ENCODE measurements at places on chromosomes 3 and 15.

- DNase-seq: no peak
Observed at GRCh38 chr3:193407112-193407511, 28.6 kb upstream of the ATP13A5 start.

DNA sequence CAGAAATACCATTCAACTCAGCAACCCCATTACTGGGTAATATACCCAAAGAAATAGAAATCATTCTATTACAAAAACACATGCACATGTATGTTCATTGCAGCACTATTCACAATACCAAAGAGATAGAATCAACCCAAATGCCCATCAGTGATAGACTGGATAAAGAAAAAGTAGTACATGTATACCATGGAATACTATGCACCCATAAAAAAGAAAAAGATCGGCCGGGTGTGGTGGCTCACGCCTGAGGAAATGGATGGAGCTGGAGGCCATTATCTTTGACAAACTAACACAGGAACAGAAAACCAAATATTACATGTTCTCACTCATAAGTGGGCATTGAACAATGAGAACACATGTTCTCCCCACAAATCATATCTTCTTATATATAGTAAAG, 75.7 kb upstream of the TNFSF10 start:
- DNase-seq: no peak

- no peak for DNase-seq
Observed at GRCh38 chr15:26083896-26084295, 220.8 kb upstream of the ATP10A start.

DNA sequence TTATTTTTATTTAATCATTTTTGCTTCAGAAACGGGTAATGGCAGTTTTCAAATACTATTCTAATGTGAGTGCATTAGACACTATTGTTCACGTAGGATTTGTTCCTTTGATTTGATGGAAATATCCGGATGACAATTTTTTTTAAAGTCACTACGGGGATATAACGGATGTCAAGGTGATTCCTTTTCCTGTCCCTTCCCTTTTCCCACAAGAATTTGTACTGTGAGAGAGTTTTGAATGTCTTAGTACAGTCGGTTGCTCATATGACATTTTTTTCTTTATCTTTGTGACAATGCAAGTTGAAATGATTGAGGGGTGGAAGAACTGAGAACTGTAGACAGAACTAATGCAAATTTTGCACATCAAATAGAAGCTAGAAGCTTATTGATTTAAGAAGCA, 209.5 kb downstream of the GRM7 start:
- DNase-seq: no peak

DNA sequence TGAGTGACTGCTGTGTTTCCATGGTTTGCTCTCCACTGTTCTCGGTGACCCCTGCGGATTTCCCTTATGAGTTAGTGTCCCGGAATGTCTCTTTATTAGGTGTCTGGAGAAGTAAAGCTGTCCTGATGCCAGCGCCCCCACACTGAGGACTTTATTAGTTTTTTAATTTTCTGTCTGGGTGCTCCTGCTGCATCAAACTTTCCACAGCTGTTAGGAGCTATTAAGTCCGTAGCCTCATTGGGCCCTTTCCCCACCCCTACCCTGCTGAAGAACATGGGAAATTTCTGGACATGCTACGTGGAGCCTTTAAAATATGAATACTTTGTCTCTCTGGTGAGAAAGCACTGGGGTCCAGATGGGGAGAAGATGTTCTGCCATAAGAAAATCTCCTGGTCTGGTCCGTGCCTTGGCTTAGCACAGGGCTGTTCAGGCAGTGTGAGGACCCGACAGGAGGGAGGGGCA, 161.7 kb upstream of the HES1 start:
- no peak for DNase-seq

DNA sequence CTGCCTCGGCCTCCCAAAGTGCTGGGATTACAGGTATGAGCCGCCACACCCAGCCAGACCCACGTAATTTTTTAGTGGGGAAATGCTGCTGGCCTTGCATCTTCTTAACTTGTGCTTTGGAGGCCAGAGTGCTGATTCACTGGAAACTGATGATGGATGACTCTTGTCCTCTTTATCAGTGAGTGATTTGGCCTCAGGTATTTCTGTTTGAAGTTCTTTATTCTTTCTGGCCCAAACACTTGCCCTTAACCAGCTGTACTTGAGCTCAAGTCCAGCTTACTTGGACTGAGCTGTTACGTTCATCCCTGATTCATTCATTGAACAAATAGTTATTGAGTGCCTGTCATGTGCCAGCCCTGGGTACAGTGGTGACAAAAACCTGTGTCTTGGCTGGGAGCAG, 4.2 kb downstream of the PTPN23 start:
- no peak for DNase-seq

DNA sequence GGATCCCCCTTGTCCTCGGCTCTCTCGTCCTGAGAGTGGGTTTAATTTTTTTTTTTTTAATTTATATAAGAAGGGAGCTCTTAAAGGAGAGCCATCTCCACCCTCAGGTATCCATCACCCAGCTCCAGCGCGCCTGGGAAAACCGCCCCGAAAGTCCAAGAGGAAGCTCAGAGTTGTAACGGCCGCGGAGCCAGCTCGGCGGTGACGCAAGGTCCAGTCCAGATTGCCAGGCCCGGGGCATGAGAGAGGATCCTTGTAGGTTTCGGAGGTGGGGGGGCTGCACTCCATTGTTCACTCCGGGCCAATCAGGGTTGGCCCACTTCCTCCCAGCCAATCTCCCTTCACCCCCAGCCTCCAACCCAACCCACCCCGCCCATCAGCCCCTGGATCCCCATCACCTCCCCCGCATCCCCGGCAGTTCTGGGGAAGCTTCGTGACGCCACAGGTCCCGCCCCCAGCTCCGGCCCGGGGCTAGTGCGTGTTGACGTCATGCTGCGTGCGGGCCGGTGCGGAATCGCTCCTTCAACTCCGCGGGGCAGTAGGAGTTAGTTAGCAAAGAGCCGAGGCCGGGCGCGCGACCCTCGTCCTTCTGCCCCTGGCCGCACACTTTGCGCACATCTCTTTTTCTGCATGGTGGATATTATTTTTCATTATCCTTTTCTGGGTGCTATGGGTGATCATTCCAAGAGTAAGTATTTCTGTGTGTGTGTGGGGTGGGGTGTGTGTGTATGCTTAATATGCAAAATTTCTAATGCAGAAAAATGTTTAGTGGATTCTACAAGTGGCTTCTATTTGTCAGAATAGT, at the start of gene ISL2:
TSS of gene ISL2 (plus strand) at position 520 of the 805 bp plus-strand sequence. CDS start at position 631, 111 bp downstream.
- DNase-seq: peak; percentile 99

DNA sequence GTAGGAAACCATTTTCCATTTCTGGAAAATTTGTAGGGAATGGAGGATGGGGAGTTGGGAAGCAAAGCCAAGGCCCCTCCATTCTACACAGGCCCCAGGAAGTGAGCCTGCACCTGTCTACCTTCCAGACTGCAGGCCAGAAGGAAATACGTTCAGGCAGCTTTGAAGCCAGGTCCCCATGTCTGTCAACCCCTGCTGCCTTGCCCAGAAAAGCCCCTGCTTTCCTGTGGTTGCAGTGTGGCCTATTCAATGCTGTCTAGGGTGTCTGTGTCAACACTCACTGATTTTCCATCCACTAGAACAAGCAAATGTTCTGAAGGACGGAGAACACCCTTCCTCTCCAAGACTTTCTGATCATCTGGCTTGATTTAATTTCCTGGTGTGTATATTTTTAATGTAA, 281.9 kb downstream of the TLE3 start:
- no peak for DNase-seq

- no peak for DNase-seq
Observed at GRCh38 chr3:161084277-161084676, 20.9 kb downstream of the B3GALNT1 start.

GRCh38 chr3:150544726-150545125, 1.6 kb downstream of the SERP1 start:
- no peak for DNase-seq

DNA sequence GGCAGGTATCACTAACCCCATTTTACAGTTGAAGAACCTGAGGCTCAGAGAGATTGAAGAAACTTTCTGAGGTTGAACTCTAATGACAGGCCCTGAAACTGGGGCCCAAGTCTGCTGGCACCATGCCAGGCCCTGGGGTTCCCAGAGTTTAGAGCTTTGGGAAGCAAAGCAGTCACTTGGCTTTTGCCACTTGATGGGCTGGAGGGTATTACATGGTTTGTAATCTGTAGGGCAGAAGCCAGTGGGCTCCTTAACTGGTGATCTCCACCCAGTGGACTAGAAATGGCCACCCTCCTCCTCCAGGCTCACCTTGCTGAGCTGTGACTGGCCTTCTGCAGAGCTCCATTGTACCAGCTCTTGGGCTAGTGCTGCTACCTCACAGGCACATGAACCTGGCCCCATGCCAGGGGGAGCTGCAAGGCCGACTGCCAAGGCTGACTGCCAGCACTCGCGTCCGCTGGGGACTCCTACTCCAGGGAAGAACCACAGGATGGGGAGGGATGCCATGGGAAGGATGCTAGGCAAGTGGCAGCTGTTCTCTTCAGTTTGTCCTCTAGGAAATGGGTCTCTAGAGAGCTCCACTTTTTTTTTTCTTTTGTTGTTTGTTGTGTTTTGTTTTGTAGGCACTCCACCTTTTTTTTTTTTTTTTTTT, 104.8 kb downstream of the ETFA start:
- DNase-seq: no peak

DNA sequence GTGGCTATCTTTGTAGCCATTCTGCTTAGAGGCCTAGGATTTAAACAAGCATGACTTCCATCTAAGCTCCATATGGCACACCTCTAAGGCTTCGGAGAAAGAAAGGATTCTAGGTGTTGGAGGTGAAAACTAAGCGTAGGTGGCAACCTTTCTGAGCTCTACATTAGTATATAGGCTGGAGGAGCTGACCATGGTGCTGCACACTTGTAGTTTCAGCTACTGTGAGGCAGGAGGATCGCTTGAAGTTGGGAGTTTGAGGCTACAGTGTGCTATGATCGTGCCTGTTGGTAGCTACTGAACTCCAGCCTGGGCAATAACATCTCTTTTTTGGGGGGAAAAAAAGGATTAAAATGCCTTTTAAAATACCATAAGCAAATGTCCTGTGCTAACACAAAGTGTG, 7.4 kb downstream of the EAF1 start:
- no peak for DNase-seq

DNA sequence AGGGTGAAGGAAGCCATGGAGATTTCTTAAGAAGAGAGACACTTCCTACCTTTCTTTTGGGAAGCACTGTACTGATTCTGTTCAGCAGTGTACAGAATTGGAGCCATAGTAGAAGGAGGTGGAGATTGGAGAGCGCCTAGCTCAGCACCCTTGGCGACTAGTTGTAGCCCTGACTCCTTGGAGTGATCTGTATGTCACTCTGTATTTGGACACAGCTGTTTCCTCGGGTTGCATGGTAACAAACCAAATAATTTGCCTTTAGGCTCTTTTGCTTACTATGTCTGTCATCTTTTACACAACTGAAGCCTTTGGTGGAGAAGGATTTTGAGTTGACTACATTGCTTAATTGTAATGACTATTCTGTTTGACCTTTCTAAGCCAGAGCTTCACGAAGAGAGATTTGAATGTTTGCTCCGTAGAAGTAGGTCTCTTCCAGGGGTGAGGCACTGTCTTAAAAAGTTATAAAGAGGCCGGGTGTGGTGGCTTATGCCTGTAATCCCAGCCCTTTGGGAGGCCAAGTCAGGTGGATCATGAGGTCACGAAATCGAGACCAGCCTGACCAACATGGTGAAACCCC, 77.1 kb downstream of the AKAP13 start:
- no peak for DNase-seq
